ENCODE measurements at places on chromosomes 1 and 21. TPM values are rescaled to one million over a fixed set of nuclear protein-coding genes. Genes with fewer than 3 reads are reported as not detected.

GRCh38 chr1:39990428-39990827 lies 35.5 kb downstream of the MFSD2A start:
- no peak for DNase-seq

Gene MROH9
- polyA plus RNA-seq, result not detected

GRCh38 chr1:113133038-113133437 lies 60.0 kb downstream of the LRIG2 start:
- no peak for DNase-seq

GRCh38 chr1:219774386-219774785 lies 154.0 kb downstream of the SLC30A10 start:
- DNase-seq, result no peak

All from AG04450 (cell line).